8988T (cell line): ENCODE measurements at places on chromosomes 4 and X.

- DNase-seq = no peak
Observed at GRCh38 chr4:1612278-1613098, 71.6 kb downstream of the FAM53A start.

DNA sequence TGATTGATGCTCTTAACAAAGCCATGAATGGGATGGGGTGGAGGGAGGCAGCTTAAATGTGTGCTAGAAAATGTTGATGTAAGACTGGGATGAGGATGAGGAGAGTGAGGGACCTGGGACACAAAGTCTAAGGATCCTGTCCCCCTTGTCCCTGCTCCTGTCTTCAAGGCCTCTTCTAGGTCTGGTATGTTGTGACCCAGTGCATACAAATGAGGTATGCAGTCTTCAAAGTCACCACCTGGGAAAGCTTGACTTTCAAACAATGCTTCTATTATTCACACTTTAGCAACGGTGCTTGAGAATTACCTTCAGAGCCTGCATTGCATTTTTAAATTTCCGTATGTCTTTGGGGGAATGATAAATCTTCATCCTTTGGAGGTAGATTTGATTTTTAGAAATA is 88.4 kb upstream of the SLC34A2 start:
- no peak for DNase-seq

- no peak for DNase-seq
Observed at GRCh38 chrX:132740316-132741123, 217.9 kb downstream of the HS6ST2 start.

GRCh38 chr4:1318488-1319213 is 28.4 kb upstream of the UVSSA start:
- DNase-seq = no peak

- DNase-seq = no peak
Observed at GRCh38 chr4:124940387-124940786, 227.9 kb upstream of the ANKRD50 start.

DNA sequence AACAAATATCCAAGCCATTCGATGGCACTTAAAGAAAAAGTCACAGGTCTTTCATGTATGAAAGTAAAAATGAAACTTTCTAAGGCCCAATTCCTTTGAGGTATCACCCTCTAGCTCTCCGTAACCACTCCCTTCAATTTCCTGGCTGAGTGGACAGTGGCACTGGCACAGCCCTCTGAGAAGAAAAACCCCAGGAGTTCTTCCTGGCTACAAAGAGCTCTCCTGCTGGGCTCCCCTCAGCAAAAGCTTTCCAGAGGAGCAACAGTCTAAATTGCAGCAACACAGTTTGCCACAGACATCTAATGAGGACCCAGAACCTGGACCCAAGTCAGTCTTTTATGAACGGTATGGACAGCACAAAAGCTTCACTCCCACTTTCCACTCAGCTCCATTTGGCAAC is 71.8 kb downstream of the FUNDC1 start:
- DNase-seq = no peak

GRCh38 chr4:107497054-107497453 is 223.0 kb downstream of the PAPSS1 start:
- no peak for DNase-seq

DNA sequence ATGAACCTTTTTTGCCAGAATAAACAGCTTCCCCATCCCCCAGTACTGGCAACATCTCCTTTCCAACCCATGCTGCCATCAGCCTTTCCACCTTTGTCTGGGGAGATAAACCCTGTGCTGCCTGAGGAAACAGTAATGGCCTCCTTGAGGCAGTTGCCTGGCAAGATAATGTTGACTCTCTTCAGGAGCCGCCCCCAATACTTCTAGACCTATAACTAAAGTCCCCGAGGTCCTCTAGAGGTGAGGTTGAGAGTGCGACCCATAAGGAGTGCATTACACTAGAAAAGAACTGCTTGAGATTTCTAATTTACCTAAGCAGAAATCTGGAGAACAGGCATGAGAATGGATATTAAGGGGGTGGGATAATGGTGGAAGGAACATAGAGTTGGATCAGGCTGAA is 963.2 kb upstream of the PCDH7 start:
- no peak for DNase-seq

DNA sequence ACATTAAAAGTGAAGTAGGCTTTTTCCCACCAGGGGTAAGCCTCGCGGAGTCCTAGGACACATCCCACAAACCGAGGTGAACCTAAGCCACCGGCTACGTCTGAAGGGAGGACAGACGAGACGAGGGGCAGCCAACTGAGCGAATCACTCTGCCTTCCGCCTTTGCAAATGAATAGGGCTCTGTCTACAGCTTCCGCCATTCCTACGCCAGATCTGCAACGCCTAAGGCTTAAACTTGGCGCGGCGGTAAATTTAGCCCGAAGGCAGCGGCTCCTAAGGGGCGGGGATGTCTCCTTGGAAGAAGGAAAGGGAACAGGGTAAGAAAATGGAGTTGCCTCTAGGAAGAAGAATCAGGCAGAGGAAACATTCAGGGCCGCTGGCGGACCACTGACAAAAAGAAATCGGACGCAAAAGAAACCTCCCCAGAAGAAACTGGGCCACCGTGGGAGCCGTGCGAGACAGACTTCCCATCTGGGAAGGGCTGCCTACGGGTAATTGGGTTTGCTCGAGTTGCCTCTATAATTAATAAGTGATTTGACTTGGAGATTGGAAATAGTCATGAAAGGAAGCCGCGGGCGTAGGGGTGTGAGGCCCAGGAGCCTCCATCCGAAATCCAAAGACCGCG is 90.5 kb downstream of the BCOR start:
- no peak for DNase-seq

GRCh38 chrX:116409219-116409618 is 27.2 kb upstream of the SLC6A14 start:
- DNase-seq = no peak

DNA sequence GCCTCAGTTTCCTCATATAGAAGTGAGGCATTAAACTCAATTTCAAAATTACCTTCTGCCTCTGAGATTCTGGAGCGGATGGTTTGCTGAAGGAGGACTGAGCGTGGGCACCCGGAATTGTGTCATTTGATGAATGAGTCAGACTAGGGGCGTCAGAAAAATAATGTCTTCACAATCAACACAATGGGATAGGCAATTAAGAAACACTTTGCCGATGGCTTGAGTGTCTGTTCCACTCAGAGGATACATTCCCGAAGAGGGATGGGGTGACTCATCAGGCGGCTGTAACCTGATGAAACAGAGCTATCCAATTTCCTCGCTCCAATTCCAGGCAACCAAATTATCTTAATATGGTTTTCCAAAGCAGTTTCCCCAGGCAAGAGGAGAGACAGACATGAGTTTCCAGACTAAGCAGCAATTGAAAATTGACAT is 1.2 kb upstream of the CHRNA9 start:
- DNase-seq = no peak

DNA sequence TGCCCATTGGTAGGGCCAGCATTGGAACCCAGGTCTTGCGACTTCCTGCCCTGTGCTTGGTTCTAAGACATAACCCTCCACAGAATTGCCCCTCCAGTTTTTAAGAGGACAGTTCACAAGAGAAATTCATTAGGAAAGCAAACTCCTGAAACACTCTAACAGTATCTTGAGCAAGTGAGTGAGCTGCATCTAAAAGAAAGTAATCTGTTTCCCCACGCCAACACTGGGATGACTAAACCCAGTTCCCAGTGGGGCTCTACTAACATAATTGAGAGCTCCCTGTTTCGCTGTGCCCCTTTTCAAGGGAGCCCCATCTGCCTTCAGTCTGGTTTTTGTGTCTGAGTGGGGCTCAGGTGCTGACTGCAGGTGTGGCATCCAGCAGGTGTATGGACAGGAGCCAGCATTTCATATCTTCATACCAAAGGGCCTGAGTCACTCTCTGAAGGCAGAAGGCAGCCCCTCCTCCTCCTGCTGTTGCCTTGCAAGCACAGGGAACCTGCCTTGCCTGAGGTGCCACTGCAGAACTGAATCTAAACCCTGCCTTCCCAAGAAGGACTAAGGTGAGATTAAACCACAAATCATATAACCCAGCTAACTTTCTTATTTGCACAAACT is 8.0 kb downstream of the AMOT start:
- DNase-seq = no peak

DNA sequence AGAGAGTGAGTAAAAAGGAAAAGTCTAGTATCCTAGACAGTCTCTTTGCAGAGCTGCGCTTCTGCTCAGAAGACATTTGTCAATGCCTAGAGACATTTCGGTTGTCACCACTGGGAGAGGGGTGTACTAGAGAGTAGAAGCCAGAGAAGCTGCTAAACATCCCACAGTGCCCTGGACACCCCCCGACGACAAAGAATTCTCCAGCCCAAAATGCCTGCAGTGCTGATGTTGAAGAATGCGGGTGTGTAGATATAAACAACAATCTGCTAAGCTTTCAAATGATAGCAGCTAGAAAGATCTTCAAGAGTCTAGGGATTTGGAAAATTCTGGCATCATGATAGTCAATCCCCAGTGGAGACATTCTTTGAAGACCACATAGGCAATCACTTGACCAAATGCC is 90.1 kb downstream of the PALLD start:
- no peak for DNase-seq

DNA sequence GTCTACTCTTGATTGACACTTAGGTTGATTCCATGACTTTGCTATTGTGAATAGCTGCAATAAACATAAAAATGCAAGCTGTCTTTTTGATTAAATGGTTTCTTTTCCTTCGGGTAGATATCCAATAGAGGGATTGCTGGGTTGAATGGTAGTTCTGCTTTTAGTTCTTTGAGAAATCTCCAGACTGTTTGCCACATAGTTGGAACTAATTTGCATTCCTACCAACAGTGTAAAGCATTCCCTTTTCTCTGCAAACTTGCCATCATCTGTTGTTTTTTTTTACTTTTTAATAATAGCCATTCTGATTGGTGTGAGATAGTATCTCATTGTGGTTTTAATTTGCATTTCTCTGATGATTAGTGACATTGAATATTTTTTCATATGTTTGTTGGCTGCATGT is 122.2 kb upstream of the PRKG2 start:
- no peak for DNase-seq

DNA sequence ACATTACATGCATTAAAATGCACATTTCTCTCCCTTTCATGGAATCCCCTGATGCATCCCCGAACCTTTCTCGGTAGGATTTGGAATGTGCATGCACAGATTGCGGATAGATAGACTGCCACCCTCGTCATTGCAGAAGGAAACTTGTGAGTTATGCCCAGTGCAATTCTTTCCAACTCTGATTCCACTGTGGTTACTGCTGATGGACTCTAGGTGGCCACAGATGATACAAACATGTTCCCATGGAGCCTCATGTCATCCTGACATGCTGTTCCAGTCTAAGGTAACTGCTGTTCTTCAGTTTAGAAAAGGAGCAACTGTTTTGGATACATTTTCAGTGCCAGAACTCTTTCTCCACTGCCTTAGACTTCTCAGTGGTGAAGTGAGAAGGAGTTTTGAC is 9.1 kb upstream of the VCX3B start:
- DNase-seq = peak; percentile 23

DNA sequence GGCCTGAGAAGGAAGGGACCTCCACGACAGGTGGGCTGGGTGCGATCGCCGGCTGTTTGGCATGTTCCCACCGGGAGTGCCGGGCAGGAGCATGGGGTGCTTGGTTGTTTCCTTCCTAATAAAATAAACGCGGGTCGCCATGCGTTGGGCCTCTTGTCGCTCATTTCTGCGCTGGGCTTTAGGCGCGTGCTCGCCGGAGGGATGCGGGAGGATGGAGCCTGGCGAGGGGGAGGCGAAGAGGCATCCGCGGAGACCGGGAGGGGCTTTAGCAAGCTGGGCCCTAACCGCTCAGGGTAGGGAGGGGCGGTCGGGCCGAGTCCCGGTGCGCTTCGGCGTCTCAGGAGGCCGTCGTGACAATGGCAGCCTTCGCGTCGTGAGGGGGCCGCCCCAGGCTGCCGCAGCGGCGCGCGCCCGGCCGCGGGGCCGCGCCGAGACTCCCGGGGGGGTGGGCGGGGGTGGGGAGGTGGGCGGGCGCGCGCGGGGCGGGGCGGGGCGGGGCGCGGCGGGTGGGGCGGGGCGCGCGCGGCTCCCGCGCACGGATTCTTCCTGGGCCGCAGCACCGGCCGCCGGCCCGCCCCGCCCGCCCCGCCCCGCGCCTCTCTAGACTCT is 476 bp upstream of the GDI1 start:
- no peak for DNase-seq

GRCh38 chr4:42736527-42737195 is 79.8 kb upstream of the ATP8A1 start:
- no peak for DNase-seq

GRCh38 chrX:72316408-72317110 is 10.8 kb upstream of the CITED1 start:
- no peak for DNase-seq

GRCh38 chr4:150518559-150518958 is 63.4 kb upstream of the MAB21L2 start:
- peak; percentile 7 for DNase-seq

GRCh38 chrX:119579414-119579813 is 5.1 kb downstream of the UBE2A start:
- no peak for DNase-seq

DNA sequence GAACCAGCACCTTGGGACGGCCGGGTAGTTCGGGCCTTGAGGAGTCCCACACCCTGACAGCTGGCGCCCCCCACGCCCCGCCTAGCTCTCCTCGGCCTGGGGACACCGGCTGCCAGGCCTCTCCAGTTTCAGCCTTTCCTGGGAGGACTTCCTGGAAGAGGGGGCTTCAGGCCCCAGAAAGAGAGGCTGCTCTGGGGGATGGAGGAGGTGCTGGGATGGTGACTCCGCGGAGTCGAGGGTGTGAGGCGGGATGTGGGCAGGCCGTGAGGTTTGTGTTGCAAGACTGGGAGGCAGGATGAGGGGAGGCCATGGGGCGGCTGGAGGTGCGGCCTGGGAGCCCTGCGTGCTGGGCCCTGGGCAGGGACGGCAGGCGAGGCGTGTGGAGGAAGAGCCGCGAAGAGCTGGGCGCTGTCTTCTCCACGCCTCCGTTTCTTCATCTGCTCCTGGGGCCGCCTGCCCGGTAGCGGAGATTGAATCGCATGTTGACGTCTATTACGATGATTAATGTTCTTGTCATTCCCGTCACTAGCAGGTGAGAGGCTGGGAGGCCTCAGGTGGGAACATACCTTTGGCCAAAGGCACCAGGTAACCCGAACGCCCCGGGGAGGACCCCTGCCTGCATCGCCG is 918 bp upstream of the FGFRL1 start:
- DNase-seq = no peak

- no peak for DNase-seq
Observed at GRCh38 chrX:121337816-121338215, 290.4 kb downstream of the GLUD2 start.

GRCh38 chr4:35697210-35697736 is 547.0 kb downstream of the ARAP2 start:
- DNase-seq = no peak

DNA sequence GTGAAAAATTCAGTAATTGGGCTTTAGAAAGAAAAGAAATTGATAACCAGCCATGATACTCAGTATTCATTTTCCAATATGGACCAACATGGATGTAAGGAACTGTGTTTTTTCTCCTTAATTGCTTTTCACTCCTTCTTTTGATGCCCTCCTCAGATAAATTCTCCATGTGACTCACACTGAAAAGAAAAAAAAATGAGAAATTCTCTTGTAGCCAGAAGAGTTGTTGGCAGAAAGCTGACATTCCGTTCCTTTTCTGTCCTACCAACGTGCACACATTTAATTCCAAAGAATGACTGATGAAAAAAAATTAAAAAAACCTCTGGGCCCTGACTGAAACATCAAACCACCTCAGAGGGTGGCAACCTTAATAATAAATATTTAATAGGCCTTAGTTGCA is 153.1 kb downstream of the AMELX start:
- no peak for DNase-seq
